H7 (cell line): ENCODE measurements at places on chromosomes 6 and 20. TPM values are rescaled to one million over a fixed set of nuclear protein-coding genes. Genes with fewer than 3 reads are reported as not detected.

The FRMD1 gene
- 0.11 TPM in 1 of 2 replicates, not detected in the other for total RNA-seq

The HLA-DPB1 gene
- 27.6 and 29.3 TPM in 2 replicates for total RNA-seq

The SSTR4 gene
- not detected in 2 replicates for total RNA-seq

The FHL5 gene
- total RNA-seq: not detected in 2 replicates

The FOXQ1 gene
- total RNA-seq: 3.1 and 24.8 TPM in 2 replicates

The SPEF1 gene
- 0.11 and 0.94 TPM in 2 replicates for total RNA-seq

The LY6G5C gene
- total RNA-seq: 0.70 and 2.0 TPM in 2 replicates

The OPRL1 gene
- 2.4 and 4.4 TPM in 2 replicates for total RNA-seq

The GPLD1 gene
- total RNA-seq: 2.0 and 2.5 TPM in 2 replicates

The C20orf96 gene
- 1.7 and 2.1 TPM in 2 replicates for total RNA-seq

The DEFB116 gene
- not detected in 2 replicates for total RNA-seq

The PPIL6 gene
- 0.35 TPM in 1 of 2 replicates, not detected in the other for total RNA-seq

The NKX2-4 gene
- not detected in 2 replicates for total RNA-seq

The LGSN gene
- 0.07 and 0.17 TPM in 2 replicates for total RNA-seq

The ALDH5A1 gene
- total RNA-seq: 1.00 and 1.5 TPM in 2 replicates

The SAMD3 gene
- 2.8 and 11.5 TPM in 2 replicates for total RNA-seq

The PDYN gene
- total RNA-seq: 0.15 and 0.52 TPM in 2 replicates

The PRND gene
- total RNA-seq: 0.21 TPM in 1 of 2 replicates, not detected in the other

The C20orf141 gene
- not detected in 2 replicates for total RNA-seq

The BCAS1 gene
- total RNA-seq: 0.07 TPM in 1 of 2 replicates, not detected in the other

The NTSR1 gene
- total RNA-seq: 0.30 and 1.1 TPM in 2 replicates

The KHDC1 gene
- total RNA-seq: 3.3 and 4.5 TPM in 2 replicates

The PPP1R11 gene
- total RNA-seq: 26.1 and 27.2 TPM in 2 replicates

The RAMACL gene
- 0.18 TPM in 1 of 2 replicates, not detected in the other for total RNA-seq

The ULBP1 gene
- 0.28 and 0.33 TPM in 2 replicates for total RNA-seq

The COL19A1 gene
- not detected in 2 replicates for total RNA-seq

The EPHA7 gene
- total RNA-seq: 6.6 and 10.2 TPM in 2 replicates

The CEP85L gene
- total RNA-seq: 3.7 and 4.4 TPM in 2 replicates

The STXBP5 gene
- total RNA-seq: 6.9 and 9.1 TPM in 2 replicates
